ENCODE measurements at places on chromosomes 13 and 19.

GRCh38 chr19:19094513-19094912 is 30.7 kb downstream of the SLC25A42 start:
- DNase-seq: no peak

DNA sequence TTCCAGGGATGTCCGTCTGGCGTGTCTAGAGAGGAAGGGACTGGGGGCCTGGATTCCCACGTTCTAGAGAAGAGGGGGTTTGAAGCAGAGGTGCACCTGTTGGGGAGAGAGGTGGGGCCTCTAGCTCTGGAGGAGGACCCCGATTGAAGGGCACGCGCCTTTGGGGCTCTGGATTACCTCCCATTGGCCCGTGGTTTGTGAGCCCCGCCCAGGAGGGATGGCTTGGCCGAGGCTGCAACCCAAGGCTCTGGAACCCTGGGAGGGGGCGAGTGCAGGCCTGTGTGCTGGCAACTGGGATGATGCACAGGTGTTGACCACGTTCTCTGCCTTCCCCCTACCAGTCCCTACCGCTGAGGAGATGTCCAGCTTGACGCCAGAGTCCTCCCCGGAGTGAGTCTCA is 20.2 kb downstream of the TMEM150B start:
- DNase-seq: no peak

DNA sequence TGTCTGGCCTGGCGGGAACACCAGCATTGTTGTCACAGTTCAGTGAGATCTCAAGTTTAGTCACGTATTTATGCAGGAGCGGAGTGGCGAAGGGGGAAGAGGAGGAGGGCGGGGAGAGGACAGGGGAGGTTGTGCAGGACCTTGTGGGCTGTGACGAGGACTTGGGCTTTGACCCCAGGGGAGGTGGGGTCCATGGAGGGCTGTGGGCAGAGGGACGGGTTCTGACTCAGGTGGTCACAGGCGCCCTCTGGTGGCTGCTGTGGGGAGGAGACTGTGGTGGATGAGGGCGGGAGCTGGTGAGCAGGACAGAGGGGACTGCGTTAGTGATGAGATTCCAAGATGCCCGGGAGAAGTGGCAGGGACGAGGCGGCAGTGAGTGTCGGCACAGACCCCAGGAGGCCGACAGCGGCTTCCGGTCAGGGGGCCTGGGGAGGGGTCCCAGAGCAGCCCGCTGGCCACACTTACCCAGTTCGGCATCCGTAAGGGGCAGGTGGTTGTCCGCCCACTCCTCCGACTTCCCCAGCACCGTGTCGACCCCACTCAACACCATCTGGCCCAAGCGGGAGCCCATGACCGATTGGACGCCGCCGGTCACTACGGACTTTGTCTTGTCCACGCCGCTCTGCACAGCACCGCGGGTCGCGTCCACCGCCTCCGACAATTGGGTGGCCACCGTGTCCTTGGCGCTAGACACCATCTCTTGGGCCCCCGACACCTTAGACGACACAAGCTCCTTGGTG is 15.7 kb downstream of the PLIN3 start:
- peak; percentile 55 for DNase-seq

GRCh38 chr13:114131583-114132418 is 622 bp downstream of the RASA3 start:
- peak; percentile 40 for DNase-seq

DNA sequence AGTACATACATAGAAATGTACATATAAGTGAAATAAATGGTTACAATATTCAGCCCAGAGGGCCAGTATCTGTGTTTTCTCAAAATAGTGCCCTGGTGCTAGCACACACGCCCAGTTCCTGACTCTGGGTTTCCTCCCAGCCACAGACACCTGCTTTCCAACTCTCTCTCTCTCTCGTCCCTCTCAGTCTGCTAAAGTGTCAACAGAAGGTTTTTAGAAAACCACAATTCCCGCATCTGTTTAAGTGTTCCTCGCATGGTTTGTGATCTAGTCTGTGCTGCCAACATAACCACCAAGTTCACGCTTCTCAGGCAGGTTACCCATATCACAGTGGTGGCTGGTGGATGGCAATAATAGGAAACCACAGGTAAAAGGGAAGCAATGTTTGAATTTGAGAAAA is 17.8 kb upstream of the UPF3A start:
- DNase-seq: no peak

GRCh38 chr19:13588957-13589833 is 82.9 kb upstream of the CACNA1A start:
- DNase-seq: peak; percentile 54

GRCh38 chr13:70960841-70961443 is 852.7 kb upstream of the KLHL1 start:
- DNase-seq: peak; percentile 35

DNA sequence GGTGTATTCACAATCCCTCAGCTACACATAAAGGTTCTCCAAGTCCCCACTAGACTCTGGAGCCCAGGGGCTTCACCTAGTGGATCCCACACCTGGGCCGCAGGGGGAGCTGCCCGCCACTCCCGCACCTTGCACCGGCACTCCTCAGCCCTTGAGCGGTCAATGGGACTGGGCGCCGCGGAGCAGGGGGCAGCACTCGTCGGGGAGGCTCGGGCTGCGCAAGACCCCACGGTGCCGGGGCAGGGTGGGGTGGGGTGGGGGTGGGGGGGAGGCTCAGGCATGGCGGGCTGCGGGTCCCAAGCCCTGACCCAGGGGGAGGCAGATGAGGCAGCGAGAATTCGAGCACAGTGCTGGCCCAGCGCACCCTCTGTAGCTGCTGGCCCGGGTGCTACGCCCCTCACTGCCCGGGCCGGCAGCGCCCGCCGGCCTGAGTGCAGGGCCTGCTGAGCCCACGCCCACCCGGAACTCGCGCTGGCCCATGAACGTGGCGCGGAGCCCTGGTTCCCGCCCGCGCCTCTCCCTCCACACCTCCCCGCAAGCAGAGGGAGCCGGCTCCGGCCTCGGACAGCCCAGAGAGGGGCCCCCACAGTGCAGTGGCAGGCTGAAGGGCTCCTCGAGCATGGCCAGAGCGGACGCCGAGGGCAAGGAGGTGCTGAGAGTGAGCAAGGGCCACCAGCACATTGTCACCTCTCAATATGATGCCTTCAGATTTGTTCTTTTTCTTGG is 121.7 kb downstream of the UGGT2 start:
- DNase-seq: no peak

DNA sequence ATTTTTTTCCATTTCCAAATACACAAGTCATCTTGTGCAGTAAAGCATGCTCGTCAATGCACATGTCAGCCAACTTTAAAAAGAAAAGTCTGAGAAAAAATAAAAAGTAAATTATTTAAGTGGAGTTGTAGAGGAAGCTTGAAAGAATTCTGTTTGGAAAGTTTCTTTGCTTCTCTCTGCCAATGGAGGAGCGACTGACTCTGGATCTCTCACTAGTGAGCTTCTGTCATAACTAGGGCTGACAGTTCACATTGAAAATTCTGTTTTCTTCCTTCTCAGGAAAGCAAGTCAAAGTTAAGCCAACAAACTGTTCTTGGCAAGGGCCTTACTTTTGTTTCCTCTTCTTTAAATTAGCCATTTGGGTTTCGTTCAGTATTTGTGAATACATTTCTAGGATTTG is 298.2 kb downstream of the POU4F1 start:
- no peak for DNase-seq

- peak; percentile 64 for DNase-seq
These were observed 70.9 kb downstream of the TM9SF2 start for GRCh38 chr13:99572131-99572530.

DNA sequence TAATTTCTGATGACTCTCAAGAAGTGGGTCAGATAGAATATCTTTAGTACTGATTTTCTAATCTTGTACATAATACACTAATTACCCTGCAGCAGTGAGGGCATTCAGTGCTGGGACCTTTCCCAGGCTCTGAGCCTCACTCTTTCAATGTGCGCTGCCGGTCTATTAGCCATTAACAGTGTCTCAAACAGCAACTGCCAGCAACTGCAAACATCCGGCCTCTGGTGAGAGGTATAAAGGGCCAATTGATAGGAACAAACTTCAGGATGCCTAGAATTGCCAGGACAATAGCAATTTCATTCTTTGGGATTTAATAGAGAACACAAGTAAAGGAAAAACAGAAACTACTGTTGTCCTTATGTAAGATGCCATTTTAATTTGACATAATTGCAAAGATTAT is 604.4 kb upstream of the SPRY2 start:
- DNase-seq: no peak

GRCh38 chr13:79060216-79060615 is 345.8 kb downstream of the RBM26 start:
- DNase-seq: no peak

DNA sequence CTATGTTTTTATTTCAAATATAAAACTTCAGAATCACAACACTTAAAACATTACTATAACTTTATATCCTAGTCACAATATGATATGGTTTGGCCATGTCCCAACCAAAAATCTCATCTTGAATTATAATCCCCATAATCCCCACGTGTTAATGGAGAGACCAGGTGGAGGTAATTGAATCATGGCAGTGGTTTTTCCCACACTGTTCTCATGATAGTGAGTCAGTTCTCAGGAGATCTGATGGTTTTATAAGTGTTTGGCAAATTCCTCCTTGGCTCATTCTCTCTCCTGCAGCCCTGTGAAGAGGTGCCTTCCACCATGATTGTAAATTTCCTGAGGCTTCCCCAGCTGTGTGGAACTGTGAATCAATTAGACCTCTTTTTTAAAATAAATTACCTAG is 307.6 kb downstream of the SPRY2 start:
- DNase-seq: peak; percentile 19

DNA sequence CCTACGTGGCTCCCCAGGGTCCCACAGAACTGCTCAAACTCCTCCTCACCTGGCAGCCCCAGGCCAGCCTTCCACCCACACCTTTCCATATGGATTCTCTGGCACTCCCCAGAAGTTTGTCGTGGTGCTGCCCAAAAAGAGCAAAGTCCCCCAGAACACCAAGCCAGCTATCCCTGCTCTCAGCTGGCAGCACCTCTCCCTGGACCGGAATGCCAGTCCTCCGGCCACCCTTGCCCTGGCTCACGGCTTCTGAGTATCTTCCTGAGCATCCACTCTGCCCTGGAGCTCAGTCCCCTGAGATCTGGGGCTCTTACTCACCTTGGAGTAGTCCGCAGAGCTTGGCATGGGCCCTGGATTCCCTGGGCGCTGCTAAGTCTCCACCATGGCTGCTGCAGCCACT is 166.5 kb upstream of the ZNF507 start:
- no peak for DNase-seq

DNA sequence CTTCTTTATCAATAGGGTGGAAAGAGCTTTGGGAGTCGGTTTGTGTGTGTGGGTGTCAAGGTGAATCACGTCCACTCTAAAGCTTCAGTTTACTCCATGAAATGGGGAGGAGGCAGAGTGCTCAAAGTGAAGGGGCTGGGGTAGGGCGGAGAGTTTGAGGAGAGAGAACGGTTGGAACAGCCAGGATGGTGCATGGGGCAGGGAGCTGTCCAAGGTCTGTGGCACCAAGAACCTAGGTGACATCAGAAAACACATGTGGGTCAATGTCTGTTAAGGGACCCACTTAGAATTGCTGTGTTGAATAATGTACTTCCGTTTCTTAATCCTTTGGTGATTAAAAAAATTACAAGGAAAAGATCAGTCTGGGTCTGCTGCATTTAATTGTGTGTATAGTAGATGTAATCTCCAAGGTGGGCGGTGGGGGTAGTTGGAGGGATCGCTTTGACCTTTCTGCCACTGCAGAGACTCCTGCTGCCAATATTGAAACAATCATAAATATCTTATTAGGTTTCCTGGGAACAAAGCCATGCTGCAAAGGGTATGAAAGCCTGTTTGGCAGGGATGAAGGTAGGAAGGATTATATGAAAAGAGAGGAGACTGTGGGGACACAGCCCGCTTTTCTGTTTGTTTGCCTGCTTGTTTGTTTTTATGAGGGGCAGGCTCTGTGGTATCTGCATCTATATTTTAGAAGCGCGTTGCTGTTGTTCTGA is 122.3 kb downstream of the ATP8A2 start:
- no peak for DNase-seq

- DNase-seq: no peak
These were observed 115.3 kb downstream of the NALCN start for GRCh38 chr13:101301053-101301452.

DNA sequence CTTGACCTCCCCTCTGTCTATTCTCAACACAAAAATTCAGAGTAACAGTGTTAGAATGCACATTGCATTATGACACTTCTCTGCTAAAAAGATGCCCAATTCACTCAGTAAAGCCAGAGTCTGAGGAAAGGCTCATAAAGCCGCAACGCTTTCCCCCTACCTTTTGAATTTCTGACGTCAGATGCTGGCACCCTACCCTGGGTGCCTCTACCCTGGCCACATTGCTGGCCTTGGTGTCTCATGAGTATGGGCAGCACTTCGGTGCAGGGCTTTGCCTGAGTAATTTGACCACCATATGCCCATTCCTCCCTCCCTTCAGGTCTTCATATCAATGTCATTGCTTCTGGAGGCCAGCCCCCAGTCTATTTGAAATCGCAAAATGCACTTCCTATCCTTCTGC is 229.3 kb downstream of the MYO16 start:
- no peak for DNase-seq

DNA sequence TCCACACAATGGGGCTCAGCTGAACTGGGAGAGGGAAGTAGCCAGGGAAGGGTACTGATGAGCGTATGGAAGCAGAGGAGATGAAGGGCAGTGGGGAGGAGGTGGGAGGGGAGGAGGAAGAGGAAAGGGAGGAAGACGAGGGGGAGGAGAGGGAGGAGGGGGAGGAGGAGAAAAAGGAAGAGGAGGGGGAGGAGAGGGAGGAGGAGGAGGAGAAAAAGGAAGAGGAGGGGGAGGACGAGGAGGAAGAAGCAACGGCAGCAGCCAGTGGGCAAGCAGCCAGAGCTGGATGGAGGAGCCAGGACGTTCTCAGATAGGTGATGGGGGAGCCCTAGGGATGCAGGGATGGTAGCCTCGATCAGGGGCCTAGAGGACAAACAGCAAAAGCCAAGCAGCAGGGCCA is 5.6 kb downstream of the CERS4 start:
- DNase-seq: no peak

- no peak for DNase-seq
These were observed 40.2 kb downstream of the SUGP2 start for GRCh38 chr19:18993115-18993514.

DNA sequence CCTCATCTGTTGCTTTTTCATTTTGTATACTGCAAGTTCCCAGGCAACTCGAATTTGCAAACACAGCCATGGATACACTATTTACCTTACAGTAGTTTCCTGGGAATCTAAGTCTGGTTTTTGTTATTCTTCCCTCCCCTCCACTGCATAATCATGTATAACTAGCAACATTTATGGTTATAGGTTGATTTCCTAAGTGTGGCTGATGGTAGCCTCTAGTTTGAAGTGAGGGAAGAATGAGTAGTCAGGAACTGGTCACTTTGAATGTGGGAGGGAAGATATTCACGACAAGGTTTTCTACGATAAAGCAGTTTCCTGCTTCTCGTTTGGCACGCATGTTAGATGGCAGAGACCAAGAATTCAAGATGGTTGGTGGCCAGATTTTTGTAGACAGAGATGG is at the start of gene KCNRG:
Gene KCNRG (plus strand): TSS at position 187 of the 400 bp plus-strand sequence. CDS start 50 bp downstream, at position 237.
- DNase-seq: no peak

- peak; percentile 34 for DNase-seq
These were observed 1.7 kb downstream of the PCDH8 start for GRCh38 chr13:52846567-52847321.

Measured in fibroblast of skin of right biceps (primary cell).